NCI-H1694 treated with DMSO at 0.1 percent for 48 hours (cell line): ENCODE measurements at places on chromosomes 13 and 19.

DNA sequence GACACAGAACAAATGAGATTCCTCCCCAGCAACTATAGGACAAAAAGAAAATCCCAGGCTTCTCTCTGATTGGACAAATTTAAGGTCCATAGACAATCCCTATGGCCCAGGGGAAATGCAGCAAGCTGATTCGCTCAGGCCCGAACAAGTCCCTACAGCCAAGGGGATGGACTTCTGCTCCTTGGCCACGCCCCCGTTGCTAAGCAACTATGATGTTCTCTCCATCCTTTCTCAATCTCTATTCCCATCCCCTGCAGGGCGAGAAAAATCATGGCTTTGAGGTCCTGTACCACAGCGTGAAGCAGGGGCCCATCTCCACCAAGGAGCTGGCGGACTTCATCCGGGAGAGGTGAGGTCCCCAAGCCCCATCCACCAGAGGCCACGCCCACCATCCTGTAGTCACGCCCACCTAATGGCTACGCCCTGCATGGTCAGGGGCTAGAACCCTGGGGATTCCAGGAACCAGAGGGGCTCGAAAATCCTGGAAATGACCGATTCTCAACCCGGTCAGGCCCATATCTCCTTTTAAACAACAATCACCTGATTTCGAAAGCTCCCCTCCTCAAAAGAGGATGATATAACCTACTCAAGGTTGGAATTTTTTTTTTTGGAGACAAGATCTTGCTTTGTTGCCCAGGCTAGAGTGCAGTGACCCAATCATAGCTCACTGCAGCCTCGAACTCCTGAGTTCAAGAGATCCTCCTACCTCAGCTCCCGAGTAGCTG, 11.4 kb downstream of the FCHO1 start:
- DNase-seq: no peak

- DNase-seq: no peak
Observed at GRCh38 chr13:46150134-46150693, 31.8 kb downstream of the LCP1 start.

DNA sequence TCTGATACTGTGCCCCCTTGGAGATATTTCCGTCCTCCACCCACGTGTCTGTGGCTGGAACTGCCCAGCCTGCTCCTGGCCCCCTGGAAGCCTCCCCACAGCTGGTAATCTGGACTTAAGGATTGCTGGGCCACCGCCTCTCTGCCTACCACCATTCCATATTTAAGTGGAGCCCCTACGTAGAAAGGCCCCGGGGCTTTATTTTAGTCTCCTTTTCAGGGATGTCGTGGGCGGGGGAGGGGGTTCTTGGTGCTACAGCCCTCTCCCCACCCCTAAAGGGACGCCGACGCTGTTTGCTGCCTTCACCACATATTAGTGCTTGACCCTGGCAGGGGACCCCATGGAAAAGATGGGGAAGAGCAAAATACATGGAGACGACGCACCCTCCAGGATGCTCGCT, 2.7 kb upstream of the NOP53 start:
- no peak for DNase-seq

DNA sequence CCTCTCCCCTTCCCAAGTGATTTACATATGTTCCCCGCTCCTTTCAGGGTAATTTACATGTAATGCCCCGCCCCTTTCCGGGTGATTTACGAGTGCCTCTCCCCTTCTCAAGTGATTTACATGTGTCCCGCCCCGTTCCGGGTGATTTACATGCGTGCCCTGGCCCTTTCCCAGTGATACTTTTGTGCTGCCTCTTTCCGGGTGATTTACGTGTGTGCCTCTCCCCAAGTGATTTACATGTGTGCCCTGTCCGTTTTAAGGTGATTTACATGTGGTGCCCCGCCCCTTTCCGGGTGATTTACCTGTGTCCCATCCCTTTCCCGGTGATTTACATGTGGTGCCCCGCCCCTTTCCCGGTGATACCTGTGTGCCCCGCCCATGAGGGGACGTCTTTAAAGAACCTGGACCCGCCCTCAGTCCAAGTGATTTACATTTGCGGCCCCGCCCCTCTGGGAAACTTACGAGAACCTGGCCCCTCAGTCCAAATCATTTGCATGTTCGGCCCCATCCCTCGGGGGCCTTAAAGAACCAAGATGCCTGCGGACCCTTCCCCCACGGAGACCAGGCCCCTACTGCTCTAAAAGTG, 559 bp upstream of the LENG9 start:
- peak; percentile 78 for DNase-seq

DNA sequence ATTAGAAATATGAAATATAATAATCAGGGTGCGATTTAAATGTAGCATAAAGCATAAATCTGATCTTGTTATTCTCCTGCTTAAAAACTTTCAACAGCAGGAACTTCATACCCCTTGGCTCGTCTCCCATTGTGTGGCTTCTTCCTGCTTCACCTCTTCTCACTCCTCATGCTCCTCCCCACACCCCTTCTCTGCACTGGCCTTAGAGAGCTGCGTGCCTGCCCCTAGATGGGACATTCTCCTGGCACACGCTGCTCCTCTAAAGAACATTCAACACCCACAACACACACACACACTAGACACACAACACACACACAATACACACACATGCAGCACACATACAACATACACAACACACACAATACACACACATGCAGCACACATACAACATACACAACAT, 104.6 kb upstream of the RAP2A start:
- DNase-seq: no peak

GRCh38 chr13:60303166-60303565, 93.9 kb upstream of the TDRD3 start:
- DNase-seq: no peak

DNA sequence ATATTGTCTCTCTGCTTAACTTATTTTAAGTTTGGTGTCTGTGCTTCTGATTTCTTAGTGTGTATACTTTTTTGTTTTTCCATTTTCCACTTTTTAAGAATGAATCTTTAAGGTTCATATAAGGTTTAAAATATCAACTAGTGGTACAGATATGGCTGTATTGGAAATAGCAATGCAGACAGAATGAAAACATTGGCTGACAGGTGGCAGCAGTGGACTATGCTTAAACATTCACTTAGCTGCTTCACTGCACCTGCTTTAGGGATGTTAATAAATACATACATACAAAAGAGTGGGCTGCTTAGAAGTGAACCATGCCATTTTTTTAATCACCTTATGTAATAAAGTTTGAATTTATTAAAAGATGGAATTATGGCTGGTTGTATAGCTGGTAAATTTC, 27.3 kb downstream of the TM9SF2 start:
- DNase-seq: peak; percentile 58

DNA sequence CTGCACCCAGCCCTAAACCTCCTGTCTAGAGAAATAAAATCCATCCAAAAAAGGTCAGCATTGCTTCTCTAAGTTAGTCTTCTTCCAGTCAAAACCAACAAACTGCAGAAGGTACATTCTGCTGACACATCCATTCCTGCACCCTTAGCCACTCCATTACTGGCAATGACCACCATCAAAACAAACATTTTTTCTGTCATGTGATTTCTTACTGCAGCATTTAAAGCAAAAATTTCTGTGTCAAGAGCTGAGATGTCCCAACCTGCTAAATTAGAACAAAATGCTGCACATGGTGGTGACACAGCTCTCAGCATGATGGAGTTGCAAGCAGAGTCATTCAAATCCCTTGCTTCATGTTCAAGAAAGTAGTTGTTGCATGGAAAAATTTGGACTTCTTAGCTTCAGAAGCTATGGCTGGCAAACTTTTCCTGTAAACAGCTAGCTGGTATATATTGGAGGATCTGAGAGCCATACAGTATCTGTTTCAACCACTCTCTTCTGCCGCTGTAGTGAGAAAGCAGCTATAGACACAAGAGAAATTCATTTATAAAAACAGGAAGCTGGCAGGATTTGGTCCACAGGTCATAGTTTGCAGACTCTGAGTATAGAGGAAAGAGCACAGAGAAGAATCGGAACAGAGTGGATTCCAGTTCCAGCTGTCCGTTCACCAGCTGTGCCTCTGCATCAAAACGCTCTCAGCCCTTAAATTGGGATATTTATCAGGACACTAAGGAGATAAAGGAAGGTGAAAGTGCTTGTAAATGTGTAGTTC, 17.4 kb downstream of the RUBCNL start:
- DNase-seq: no peak

DNA sequence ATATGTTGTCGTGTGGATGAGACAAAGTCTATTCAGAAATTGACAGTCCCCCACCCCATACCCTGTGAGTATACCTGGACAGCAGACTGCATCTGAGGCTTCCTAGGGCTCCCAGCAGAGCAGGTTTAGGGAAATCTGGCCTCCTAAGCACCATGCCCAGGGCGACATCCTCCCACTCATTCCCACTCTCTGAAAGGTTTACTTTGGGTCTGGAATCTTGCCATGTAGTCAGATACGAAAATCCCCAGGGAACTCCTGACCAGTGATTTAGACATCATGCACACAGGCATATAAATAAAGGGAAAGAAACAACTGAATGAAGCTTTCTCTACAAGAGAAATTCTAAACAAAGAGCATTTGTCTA, 717 bp upstream of the NALCN start:
- no peak for DNase-seq

GRCh38 chr13:92833071-92833470, 393.5 kb upstream of the GPC6 start:
- no peak for DNase-seq

DNA sequence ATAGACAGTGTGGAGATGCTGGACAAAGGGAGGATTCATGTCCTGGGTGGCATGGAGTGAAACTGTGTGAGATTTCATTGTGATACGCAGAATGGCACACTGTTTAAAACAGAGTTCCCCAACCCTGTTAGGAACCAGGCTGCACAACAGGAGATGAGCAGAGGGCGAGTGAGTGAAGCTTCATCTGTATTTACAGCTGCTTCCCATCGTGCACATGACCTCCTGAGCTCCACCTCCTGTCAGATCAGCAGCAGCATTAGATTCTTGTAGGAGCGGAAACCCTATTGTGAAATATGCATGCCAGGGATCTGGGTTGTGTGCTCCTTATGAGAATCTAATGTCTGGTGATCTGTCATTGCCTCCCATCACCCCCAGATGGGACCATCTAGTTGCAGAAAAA, 72.5 kb downstream of the RAP2A start:
- DNase-seq: no peak

GRCh38 chr13:25059166-25059565, 36.8 kb upstream of the PABPC3 start:
- no peak for DNase-seq

DNA sequence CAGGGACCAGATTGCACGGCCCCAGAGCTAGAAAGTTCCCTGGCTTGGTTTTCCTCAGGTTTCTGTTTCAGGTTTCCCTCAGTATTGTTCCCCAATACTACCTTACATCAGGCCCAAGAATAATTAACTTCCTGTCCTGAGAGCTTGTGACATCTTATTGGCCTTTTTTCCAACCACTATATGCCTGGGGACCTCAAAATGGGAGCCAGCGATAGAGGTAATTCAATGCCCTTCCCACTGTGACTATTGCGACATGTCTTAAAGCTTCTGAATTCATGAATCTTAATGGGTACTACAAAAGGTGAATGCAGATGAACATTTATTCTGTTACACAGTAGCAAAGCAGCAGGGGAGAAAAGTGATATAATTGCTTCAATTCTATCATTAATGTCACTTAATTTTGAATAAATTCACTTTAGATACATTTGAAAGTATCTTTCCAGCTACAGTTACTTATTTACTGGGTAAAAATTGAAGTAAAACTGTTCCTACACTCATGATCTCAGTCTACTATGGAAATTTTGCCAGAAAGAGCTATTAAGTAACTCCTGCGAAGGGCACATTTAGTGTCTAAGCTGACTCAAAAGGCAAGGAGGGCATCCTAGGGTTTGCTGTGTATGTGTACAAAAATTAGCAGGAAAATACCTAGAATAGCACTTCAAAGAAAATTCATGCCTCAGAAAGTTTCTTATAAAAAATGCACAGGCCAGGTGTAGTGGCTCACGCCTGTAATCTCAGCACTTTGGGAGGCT, 4.1 kb downstream of the CRYL1 start:
- DNase-seq: no peak

DNA sequence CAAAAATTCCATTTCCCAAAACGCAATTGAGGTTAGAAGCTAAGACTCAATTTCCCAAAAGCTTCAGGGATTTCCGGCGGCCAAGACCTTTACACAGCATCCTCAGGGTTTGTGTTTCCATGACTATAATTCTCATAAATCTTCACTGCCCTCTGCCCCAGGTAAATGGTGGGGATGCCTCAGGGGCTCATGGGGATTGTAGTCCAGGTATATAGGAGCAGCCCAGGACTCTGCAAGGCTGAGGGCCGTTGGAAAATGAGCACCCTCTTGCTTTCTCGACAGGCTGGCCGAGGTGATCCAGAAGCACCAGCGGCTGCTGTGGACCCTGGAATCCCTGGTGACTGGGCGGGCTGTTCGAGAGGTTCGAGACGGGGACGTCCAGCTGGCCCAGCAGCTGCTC, 6.4 kb downstream of the ALDH16A1 start:
- no peak for DNase-seq

DNA sequence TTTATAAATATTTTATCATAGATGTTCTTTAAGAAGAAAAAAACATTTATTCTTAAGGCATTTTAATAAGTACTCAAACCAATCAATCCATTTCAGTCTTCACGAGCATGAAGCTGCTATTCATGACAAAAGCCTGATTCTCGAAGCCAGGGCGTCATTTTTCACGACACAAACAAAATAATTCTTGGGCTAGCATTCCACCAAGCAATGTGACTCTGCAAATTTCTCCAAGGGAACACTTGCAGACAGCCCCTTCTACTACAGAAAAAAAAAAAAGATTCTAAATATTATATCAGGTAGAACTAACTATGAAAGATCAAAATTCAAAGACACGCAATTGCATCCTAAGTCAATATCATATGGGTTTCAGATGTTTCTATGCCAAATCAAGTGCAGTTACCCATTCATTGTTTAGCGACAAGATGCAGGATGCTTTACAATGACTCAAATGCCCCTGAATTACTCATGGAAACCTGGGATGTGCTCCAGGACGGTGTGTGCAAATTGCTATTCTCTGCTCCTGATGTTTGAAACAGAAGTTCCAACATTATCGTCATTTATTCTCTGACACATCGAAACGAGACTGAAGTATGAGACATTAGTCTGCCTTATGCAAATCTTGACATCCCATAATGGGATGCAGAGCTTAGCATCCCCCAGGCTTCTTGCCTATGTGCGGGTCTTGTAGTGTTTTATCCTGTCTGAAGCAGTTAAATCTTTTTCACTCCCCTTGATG, 517.7 kb downstream of the MYO16 start:
- no peak for DNase-seq

GRCh38 chr13:21420706-21421105, 38.4 kb downstream of the ZDHHC20 start:
- no peak for DNase-seq

- DNase-seq: no peak
Observed at GRCh38 chr19:41416194-41416674, 10.9 kb downstream of the B3GNT8 start.

- DNase-seq: no peak
Observed at GRCh38 chr13:112903606-112904195, 65.3 kb upstream of the MCF2L start.
